ENCODE measurements at places on chromosomes 3 and 15. TPM values are rescaled to one million over a fixed set of nuclear protein-coding genes. Genes with fewer than 3 reads are reported as not detected.

GRCh38 chr3:127342735-127343134 lies 54.9 kb upstream of the PRR20G start:
- no peak overlapping the region for H3K4me3 ChIP-seq
- H3K27ac ChIP-seq, result no peak overlapping the region
- no peaks in the 10 kb centered on the region for H3K4me1 ChIP-seq
- no peak for DNase-seq
- no peaks in the 10 kb centered on the region for H3K27me3 ChIP-seq

DNA sequence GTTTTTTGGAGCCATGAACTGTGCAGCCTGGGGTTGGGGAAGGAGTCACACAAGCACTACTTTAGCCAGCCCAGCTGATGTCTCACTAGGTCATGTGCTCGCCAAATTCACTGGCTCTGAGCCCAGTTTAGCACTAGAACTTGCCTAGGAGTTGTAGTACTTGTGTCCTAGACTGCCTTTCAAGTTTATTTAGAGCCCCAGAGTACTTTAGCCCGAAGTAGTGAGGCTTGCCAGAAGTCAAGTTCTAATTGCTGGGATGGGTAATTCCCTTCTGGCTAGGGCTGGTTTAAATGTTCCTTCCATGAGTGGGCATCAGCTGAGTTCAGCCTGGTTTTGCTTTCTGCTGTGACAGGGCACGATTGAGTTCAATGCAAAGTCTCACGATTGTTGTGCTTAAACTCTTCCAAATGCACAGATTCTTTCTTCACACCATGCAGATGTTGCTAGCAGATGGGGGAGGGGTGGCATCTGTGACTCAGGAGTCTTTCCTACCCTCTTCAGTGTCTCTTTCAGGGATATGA lies 228.2 kb upstream of the ZPLD1 start:
- H3K27me3 ChIP-seq, result no peaks in the 10 kb centered on the region
- H3K27ac ChIP-seq, result no peak overlapping the region
- no peak overlapping the region for H3K4me3 ChIP-seq
- no peak for DNase-seq
- H3K36me3 ChIP-seq, result no peaks in the 10 kb centered on the region
- no peaks in the 10 kb centered on the region for H3K4me1 ChIP-seq

PLSCR2 gene
- total RNA-seq, result not detected

GRCh38 chr15:29776859-29777258 lies 45.4 kb downstream of the TJP1 start:
- no peak overlapping the region for H3K27ac ChIP-seq
- no peaks in the 10 kb centered on the region for H3K27me3 ChIP-seq
- no peak overlapping the region for H3K4me3 ChIP-seq
- DNase-seq, result no peak
- no peaks in the 10 kb centered on the region for H3K36me3 ChIP-seq
- no peaks in the 10 kb centered on the region for H3K4me1 ChIP-seq

CACNA2D2 gene
- 1.1 TPM for total RNA-seq

SPINT1 gene
- 0.76 TPM for total RNA-seq

DNA sequence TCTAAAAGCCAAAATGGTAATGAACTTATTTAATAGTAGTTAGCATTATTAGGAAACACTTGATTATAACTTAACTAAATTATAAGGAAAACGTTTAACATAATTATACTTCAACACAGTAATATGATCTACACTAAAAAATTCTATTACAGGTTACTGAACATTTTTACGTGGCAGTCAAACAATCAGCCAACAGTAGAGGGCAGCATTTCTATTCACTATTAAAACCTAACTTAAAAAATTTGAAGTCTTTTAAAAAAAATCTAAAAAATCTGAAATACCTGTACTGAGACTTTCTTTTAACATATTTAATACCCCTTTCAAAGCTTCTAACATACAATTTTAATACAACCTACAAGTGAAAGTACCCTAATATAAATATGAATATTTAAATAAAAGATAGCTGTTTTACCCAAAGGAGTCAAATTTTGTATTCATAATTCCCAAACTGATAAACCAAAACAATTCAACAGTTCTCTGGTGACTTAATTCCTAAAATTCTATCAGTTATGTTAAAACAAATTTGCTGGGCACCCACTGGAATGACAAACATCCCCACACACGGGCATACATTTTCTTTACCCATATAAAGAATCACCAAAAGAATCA lies 41.5 kb downstream of the DLG1 start:
- DNase-seq, result no peak
- no peaks in the 10 kb centered on the region for H3K36me3 ChIP-seq
- no peaks in the 10 kb centered on the region for H3K27me3 ChIP-seq
- no peak overlapping the region for H3K27ac ChIP-seq
- H3K4me3 ChIP-seq, result no peak overlapping the region
- peaks cover 2% of the 10 kb centered on the region for H3K4me1 ChIP-seq

SCG5 gene
- total RNA-seq, result 0.83 TPM

EOGT gene
- total RNA-seq, result 31.7 TPM

BCL2A1 gene
- 0.48 TPM for total RNA-seq

GRCh38 chr3:45608885-45609284 lies 14.3 kb downstream of the LIMD1 start:
- no peak overlapping the region for H3K4me3 ChIP-seq
- no peaks in the 10 kb centered on the region for H3K27me3 ChIP-seq
- H3K27ac ChIP-seq, result no peak overlapping the region
- H3K36me3 ChIP-seq, result no peaks in the 10 kb centered on the region
- H3K4me1 ChIP-seq, result peaks cover 21% of the 10 kb centered on the region

- no peak for DNase-seq
- H3K36me3 ChIP-seq, result no peaks in the 10 kb centered on the region
- H3K4me3 ChIP-seq, result no peak overlapping the region
- H3K27me3 ChIP-seq, result no peaks in the 10 kb centered on the region
Observed at GRCh38 chr3:155958676-155959075, 88.2 kb downstream of the GMPS start.

DNA sequence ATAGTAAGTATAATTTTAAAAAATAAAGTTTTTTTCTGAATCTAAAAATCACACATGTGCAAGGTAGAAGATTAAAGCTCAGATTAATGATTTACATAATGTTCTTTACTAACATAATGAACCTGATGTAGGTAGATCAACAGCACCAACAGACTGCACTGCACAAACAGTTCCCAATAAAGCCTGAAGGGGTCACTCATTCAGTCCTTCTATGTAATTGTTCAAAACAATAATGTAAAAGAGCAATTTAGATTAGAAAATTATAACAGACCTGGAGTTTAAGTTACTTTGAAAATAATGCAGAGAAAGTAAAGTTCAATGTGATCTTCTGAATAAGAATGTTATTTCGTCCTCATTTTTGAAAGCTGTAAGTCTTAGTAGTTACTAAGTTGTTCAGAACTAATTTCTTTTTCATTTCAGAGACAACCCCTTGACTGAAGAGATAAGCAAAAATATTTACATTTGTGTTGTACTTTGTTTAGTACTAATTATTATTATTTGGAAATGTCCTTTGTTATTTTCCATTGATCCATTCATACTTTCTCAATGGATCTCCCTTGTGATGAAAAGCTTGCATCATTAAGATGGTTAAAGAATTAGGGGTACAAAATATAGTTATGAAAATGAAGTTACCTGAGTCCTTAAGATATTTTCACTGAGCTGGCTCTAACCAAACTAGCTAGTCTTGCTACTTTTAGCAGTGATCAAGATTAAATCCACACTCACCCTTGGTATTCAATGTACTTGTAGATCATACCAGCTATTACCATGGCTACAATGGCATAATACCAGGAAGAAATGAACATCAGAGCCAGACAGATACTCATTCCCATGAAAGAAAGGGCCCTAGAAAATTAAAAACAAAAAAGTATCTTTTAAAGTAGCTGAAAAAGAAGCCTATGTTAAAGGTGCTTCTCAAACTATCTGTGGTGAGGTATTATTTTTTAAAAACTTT lies 16.8 kb downstream of the EMC4 start:
- DNase-seq, result no peak
- no peaks in the 10 kb centered on the region for H3K36me3 ChIP-seq
- H3K4me1 ChIP-seq, result no peaks in the 10 kb centered on the region
- no peaks in the 10 kb centered on the region for H3K27me3 ChIP-seq

GRCh38 chr3:49110780-49111179 lies 6.2 kb upstream of the QARS1 start:
- H3K27me3 ChIP-seq, result no peaks in the 10 kb centered on the region
- no peaks in the 10 kb centered on the region for H3K36me3 ChIP-seq
- no peak for DNase-seq
- no peak overlapping the region for H3K4me3 ChIP-seq

- no peak for DNase-seq
- no peak overlapping the region for H3K27ac ChIP-seq
- no peaks in the 10 kb centered on the region for H3K4me1 ChIP-seq
- H3K36me3 ChIP-seq, result no peaks in the 10 kb centered on the region
Observed at GRCh38 chr3:32818229-32818969, 602 bp downstream of the TRIM71 start.

GRCh38 chr3:151305775-151306151 lies 10.9 kb downstream of the GPR87 start:
- no peaks in the 10 kb centered on the region for H3K36me3 ChIP-seq
- H3K4me3 ChIP-seq, result no peak overlapping the region
- no peak for DNase-seq
- H3K27ac ChIP-seq, result no peak overlapping the region
